ENCODE measurements at places on chromosomes 2 and 18. TPM values are rescaled to one million over a fixed set of nuclear protein-coding genes. Genes with fewer than 3 reads are reported as not detected.

Gene KLHL30
- total RNA-seq = 0.36 TPM

GRCh38 chr2:96759548-96759947 lies 1.2 kb upstream of the CNNM4 start:
- no peak for DNase-seq

DNA sequence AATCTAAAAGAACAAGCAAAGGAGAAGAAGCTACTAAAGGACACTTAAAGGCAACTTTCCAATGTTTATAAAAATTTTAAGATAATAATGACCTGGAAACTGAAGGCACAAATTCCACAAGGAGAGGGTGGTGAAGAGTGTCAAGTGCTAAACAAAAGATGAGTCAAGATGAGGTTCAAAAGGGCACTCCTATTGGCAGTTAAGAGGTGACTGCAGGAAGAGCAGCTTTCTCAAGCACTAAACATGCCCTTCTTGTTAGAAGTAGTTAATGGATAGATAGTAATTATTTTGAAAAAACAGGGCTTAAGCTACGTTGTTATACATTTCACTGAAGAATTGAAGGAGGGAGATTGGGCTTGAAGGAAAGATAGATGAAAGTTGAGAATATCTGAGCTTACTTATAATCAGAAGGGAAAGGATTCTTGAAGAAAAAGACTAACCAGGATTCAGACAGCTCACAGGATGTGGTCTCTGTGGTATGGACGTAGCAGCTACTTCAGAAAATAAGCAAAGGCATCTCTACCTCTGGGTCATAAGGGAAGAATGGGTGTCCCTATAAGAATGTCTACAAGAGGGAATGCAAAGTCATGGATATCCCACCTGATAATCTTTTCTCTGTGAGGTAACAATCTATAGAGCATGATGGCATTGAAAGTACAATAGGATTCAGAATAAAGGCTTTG lies 454.7 kb upstream of the SLC39A10 start:
- DNase-seq = no peak

DNA sequence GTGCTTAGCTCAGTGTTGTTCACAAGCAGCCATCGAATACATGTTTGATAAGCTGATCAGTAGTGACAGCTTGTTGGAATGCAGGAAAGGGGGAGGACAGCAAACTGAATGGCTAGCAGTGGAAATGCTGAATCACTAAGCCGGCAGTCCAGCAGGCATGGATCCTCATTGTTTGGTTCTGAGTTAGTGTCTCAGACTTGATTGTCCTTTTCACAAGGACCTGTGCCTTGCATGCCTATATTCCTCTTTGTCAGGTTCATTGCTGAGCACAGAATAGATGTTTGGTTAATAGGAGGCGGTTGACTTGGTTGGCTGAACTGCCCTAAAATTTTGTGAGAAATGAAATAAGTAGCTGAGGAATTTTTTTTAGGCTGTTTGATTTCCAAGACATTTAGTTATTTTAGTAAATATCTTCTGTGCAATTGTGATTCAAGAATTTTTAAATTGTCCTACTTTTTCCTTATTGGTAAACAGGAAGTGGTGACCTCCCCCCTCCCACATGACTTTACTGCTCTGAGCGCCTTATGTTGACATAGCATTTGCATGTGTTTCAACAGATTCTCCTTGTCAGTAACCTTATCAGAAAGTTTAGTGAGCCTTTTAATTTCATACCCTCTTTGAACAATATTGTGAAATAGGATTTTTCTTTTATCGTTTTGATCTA lies 21.4 kb upstream of the STON1 start:
- DNase-seq = no peak

- DNase-seq = no peak
Observed at GRCh38 chr18:40120796-40121391, 1834.1 kb upstream of the PIK3C3 start.

Measured in omental fat pad (tissue), 4 donors.